Thoracic aorta (tissue), 2 donors: ENCODE measurements at places on chromosomes 12 and 14.

DNA sequence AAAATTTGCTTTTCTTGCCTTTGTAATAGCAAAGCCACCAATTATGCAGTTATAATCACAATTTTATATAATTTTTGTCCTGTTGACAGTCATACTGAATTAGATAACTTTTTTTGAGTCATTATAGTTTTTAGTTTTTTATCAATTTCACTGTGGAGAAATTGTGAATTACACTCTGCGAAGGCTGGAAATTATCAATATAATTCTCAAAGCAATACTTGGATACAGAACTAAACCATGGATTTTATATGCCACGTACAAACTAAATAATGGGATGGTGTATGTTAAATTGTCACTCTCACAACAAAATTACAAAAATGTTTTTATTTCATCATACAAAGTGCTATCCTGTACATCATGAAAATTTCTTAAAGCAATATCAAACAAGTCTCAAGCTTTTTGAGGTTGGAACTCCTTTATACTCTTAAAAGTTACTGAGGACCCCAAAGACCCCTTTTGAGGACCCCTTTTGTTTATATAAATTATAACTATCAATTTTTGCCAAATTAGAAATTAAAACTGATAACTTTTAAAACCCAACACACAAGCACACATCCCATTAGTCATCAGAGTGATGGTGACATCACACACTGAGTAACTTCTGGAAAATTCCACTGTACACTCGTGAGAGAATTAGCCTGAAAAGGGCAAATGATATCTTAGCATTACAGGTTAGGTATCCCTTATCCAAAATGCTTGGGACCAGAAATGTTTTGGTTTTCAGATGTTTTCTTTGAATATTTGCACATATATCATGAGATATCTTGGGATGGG, 19.8 kb upstream of the AQP2 start:
- DNase-seq: no peak

DNA sequence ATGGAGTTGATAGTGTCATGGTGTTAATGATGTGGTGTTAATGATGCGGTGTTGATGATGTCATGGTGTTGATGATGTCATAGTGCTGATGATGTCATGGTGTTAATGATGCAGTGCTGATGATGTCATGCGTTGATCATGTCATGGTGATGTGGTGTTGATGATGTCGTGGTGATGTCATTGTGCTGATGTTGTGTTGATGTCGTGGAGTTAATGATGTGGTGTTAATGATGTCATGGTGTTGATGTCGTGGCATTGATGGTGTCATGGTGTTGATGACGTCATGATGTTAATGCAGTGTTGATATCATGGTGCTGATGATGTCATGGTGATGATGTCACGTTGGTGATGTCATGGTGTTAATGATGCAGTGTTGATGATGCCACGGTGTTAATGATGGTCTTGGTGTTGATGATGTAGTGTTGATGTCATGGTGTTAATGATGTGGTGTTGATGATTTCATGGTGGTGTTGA, 49.1 kb upstream of the RIMBP2 start:
- DNase-seq: no peak

- DNase-seq: no peak
Measured at GRCh38 chr12:46516933-46517578, 144.5 kb upstream of the SLC38A2 start.

DNA sequence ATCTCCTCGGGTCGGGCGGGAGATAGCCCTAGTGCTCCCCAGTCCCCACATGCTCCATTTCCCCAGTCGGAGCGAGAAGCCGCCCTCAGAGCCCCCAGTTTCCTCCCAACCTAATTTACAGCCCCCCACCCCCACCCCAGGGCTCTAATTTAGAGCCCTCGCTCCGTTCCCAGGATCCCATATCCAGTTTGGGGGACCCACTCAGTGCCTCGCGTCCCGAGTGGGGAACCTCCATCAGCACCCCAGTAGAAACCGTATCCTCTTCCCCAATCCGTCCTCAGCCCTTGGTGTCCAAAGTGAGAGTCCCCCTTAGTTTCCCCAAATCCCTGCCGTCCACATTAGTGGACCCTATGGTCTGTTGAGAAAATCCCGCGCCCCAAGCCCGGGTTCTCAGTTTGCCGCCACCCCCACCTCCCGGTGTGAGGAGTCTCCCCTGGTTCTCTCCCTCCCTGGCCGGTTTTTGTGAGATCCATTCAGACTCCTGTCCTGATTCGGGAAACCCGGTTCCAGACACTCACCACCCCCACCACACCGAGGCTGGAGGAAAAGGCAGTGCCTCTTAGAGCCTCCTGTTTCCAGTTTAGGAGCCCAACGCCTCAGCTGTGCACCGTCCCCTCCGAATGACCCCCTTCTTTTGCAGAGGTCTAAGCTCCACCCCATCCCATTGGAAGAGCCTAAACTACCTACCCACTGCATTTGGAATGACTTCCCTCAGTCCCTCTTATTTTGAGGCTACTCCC, 809 bp upstream of the MSI1 start:
- no peak for DNase-seq
